ENCODE measurements at places on chromosomes 7 and 10.

DNA sequence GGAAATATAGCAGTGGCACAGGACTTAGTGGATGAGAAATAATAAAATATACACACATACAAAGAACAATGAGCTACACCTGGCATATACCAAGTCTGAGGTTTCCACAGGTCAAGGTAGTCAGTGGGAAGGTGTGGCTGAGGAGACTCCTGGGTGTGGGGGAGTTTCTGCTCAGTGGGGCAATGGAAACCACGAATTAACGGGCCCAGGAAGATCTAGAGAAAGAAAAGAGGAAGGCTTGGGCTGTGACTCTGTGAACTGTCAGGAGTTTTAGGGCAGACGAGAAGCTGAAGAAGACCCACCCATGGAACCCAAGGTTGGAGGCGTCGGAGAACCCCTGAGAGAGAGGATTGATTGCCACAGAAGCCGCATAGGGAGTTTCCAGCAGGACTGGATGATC, 196.5 kb downstream of the HERPUD2 start:
- DNase-seq, result no peak

GRCh38 chr10:6700066-6700465, 120.0 kb upstream of the PRKCQ start:
- no peak for DNase-seq

GRCh38 chr7:129636641-129637040, 25.1 kb downstream of the NRF1 start:
- no peak for DNase-seq

GRCh38 chr10:124127965-124128810, 34.8 kb upstream of the CHST15 start:
- DNase-seq, result no peak

- no peak for DNase-seq
These were observed 72.1 kb upstream of the LRRC18 start for GRCh38 chr10:49011756-49012155.

- DNase-seq, result peak; percentile 95
These were observed 731 bp downstream of the LANCL2 start for GRCh38 chr7:55365675-55366460.

DNA sequence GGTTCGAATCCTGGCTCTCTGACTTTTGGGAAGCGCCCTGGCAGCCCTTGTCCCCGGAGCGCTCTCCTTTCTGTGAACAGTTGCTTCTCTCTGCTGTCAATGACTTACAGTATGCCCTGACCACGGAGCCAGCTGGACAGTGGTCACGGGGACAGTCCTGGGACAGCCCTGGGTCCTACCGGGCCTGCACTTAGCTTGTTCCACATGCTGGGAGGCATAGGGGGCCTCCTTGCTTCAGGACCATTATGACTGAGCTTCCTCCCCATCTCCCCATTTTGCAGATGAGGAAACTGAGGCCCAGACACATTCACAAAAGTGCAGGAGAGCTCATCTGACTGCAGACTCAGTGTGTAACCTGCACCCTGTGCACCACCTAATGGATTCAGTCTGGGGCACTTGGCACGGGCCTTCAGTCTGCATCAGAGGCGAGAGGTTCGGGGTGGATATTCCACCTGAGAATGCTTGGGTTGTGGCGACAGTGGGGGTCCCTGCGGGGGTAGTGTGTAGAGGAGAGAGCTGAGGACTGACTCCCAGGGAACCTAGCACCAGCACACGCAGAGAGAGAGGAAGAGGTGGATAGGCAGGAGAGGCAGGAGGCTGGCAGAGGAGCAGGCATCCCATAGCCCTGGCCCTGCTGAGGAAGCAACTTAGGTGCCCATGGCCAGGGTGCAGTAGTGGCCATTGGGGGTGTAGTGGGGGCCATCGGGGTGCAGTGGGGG, 1.6 kb downstream of the DOCK1 start:
- no peak for DNase-seq

All from fibroblast of mammary gland (primary cell).